ENCODE measurements at places on chromosomes 12 and 14. TPM values are rescaled to one million over a fixed set of nuclear protein-coding genes. Genes with fewer than 3 reads are reported as not detected.

Gene SLC38A4
- total RNA-seq: 2.5 TPM

Gene ENDOU
- total RNA-seq: not detected

Gene MYO1A
- not detected for total RNA-seq

Gene EXOC3L4
- 2.6 TPM for total RNA-seq

Gene KRT77
- not detected for total RNA-seq

Gene MLF2
- 175 TPM for total RNA-seq

Gene GUCY2C
- 0.13 TPM for total RNA-seq

Gene DIO2
- total RNA-seq: 0.05 TPM

Gene TDRD9
- not detected for total RNA-seq

Gene C12orf60
- total RNA-seq: 0.54 TPM

Gene ABCC9
- 0.03 TPM for total RNA-seq

Measured in Panc1 (cell line).